Activated T-cell treated with anti-CD3 and anti-CD28 coated beads for 4 hours (primary cell): ENCODE measurements at places on chromosomes 7 and 10.

DNA sequence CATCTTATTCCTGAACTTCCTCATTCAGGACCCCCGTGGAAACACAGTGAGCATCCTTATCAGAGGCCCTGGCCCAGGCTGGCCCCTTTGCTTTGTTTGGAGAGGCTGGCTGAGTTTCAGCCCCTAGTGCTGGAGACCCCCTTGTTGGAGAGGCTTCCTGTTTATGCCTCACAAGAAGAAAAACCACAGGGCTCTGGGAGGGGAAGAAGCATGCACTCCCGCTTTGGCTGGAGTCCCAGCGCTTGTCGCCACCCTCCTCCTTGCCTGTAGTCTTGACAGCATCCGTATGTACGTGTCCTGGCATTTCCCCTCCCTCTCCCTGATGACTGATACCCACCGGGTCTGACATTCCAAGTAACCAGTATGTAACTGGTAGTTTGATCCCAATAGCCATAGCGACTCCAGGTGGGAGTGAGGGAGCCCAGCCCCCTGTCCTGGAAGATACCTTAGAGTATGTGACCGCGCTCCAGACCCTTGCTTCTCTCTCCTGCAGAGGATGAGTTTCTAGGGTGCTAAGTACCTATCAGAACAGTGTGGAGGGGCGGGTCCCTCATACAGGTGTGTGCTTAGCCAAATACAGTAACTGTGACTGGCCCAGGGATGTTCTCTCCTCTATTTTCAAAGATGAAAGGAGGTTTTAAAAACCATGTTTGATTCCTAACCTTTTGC is 6.9 kb upstream of the ATP6V0E2 start:
- DNase-seq, result no peak

- DNase-seq, result no peak
These were observed 31.0 kb downstream of the GRM8 start for GRCh38 chr7:127221731-127222130.

DNA sequence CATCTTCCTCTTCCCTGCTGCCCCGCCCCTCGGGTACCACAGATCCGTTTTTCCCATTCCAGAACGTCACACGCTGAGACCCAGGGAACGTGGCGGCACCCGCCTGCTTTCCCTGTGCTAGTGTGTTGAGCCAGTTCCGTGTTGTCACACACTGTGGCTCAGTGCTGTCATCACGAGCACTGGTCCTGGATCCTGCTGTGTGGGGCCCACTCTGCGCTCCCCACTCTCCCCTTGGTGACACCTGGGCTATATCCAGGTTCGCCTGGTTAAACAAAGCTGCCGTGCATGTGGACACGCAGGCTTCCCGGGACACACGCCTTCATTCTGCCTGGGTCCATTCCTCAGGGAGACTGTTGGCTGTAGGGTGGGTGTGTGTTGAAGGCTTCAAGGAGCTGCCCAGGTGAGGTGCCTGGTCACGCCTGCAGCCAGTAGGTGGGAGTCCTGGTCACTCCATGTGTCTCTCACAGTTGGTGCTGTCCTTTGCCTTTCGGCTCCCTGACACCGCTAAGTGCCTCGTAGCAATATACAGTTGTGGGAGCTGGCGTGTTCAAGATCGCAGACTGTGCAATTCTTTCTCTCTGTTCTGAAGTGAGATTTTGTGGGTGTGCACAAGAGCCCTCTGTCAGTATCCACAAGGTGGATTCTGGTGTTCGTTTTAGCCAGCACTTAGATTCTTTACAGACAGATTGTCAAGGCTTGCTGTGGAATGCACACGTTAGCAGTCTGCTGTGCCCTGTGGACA is 88.6 kb downstream of the INPP5A start:
- DNase-seq, result no peak

DNA sequence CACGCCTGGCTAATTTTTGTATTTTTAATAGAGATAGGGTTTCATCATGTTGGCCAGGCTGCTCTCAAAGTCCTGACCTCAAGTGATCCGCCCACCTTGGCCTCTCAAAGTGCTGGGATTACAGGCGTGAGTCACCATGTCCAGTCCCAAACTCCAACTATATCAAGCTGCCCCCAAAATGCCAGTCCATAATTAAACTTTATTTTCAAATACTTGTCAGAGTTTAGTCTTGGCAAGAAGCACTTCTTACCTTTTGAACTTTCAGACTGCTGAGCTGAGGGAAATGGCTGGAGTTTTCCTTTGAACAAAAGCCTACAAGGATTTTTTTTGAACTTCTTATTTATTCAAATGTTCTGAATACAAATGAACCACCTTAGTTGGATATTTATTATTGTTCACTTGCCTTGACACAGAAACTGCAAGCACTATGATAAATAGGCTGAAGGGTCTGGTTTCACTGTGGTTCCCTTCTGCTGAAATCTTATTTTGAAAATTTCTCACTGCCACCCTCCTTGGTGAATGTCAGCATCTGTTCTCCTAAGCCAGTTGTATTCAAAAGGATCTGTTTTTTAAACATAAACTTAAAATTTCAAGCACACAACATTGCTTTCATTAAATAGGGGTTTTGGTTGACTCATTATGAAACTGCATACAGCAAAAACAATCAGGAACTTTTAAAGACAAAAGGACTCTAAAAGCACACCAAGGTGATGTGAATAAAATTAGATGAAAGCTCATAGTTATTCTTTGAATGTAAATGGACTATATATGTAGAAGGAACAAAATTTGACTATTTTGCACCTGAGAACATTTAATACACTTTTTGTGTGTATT is 101.7 kb upstream of the SLC26A5 start:
- DNase-seq, result no peak

DNA sequence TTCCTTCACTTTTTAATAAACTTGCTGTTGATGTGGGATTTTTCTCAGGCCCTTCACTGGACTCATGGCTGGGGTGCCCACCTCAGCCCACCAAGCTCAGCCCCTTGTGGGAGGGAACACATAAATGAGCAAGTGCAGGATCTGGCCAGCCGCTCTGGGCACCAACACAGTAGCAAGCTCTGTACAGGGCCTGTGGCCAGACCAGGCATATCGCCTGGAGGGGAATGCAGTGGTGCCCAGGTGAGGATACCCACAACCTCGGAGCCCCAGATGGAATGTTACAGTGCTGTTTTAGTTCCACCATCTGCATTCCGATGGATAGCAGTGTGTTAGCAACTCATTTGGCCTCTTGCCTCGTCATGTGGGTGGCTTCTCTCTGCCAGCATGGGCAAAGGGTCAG is 234.6 kb downstream of the PPP1R3A start:
- DNase-seq, result no peak

- DNase-seq, result no peak
These were observed 65.6 kb upstream of the CCDC6 start for GRCh38 chr10:59971915-59972314.

DNA sequence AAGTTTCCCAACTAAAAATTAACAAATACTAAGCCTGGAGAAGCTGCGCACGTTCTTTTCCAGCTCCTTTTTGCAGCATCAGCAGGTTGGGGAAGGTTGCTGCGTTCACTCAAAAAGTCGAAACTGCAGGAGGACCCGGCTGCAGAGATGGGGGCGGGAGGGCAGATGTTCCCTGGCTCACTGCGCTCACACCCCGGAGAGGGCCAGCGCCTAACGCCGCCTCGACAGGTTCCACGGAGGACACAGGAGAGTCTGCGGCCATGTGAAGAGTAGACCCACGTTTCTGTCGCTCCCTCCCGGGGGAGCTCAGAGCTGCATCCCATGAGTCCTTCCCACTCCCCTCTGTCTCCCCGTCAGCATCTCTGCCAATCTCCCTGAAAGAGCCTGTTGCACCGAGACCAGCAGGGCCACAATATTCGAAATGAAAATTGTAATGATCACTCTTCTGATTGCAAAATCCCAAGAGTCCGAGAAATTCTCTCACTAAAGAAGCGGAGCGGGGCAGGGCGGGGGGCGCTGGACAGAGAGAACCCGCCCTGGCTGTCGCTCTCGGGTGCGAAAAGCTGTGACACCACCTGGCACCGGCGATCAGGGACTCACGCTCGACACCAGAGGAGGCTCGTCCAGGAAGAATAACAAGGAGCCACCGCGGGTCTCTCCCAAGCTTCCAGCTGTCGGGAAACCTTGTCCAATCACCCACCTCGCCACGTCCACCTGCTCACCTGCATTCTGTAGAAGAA is 131.5 kb upstream of the PFKP start:
- DNase-seq, result no peak

DNA sequence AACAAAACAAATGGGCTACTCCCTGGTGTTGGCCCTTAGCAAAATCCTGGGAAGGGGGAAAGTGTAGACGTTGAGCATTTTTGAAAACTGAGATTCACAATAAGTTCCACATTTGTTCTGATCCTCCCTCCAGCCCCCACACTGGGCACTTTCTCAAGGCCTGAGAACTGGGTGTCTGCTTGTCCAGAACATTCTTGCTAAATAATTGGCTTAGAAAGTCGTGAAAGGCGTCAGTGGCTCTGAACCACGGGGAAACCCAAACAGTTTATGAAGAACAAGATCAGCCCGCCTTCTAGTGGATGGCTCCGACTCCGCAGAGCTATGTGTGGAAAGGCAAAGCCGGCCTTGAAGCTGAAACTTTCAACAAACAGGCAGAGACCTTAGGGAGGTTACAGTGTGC is 370.1 kb downstream of the PRPF18 start:
- DNase-seq, result no peak
